ENCODE measurements at places on chromosomes 13 and 19. TPM values are rescaled to one million over a fixed set of nuclear protein-coding genes. Genes with fewer than 3 reads are reported as not detected.
A peak's percentile ranks its signal among the peaks of the same experiment; 100 is the strongest.

OR2Z1 gene
- total RNA-seq: not detected

VAV1 gene
- not detected for total RNA-seq

ZNF850 gene
- total RNA-seq: 7.5 TPM

CEACAM16 gene
- total RNA-seq: not detected

HIPK4 gene
- 0.53 TPM for total RNA-seq

DNA sequence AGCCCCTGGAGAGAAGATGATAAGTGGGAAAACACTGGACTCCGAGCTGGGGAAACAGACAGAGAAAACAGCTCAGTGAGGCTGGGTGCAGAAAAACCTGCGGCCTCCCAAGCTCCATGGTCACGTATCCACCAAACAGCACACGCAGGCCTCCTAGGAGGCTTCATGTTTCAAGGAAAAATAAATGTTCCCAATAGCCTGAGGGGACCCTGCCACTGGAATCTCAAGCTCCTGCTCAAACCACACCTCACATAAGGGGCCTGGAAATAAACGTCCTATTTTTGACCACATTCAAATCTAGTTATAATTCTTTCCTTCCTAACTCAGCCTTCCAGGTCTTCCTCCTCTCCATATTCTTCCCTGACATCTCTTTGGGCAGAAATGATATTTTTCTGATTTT, 225.7 kb downstream of the ABCC4 start:
- no peak overlapping the region for H3K27ac ChIP-seq
- peaks cover 8% of the 10 kb centered on the region for H3K36me3 ChIP-seq
- H3K4me1 ChIP-seq: peaks cover 18% of the 10 kb centered on the region
- no peak for DNase-seq
- H3K4me3 ChIP-seq: no peak overlapping the region

GRCh38 chr19:6739390-6739882, at the start of gene TRIP10:
Gene TRIP10, plus strand, starts transcription at chr19:6739680. Its CDS starts 82 bp downstream, at chr19:6739762.
- H3K27me3 ChIP-seq: no peaks in the 10 kb centered on the region
- DNase-seq: no peak
- peak within 1 kb of the TSS; percentile 97 for H3K27ac ChIP-seq
- H3K4me3 ChIP-seq: peak within 1 kb of the TSS; percentile 85
- H3K4me1 ChIP-seq: peaks cover 70% of the 10 kb centered on the region
- H3K36me3 ChIP-seq: peaks cover 14% of the 10 kb centered on the region

DNA sequence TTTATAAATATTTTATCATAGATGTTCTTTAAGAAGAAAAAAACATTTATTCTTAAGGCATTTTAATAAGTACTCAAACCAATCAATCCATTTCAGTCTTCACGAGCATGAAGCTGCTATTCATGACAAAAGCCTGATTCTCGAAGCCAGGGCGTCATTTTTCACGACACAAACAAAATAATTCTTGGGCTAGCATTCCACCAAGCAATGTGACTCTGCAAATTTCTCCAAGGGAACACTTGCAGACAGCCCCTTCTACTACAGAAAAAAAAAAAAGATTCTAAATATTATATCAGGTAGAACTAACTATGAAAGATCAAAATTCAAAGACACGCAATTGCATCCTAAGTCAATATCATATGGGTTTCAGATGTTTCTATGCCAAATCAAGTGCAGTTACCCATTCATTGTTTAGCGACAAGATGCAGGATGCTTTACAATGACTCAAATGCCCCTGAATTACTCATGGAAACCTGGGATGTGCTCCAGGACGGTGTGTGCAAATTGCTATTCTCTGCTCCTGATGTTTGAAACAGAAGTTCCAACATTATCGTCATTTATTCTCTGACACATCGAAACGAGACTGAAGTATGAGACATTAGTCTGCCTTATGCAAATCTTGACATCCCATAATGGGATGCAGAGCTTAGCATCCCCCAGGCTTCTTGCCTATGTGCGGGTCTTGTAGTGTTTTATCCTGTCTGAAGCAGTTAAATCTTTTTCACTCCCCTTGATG, 517.7 kb downstream of the MYO16 start:
- no peak overlapping the region for H3K4me3 ChIP-seq
- DNase-seq: no peak
- H3K27ac ChIP-seq: no peak overlapping the region
- H3K27me3 ChIP-seq: no peaks in the 10 kb centered on the region

- peaks cover 9% of the 10 kb centered on the region for H3K36me3 ChIP-seq
- DNase-seq: no peak
- peaks cover 9% of the 10 kb centered on the region for H3K4me1 ChIP-seq
- H3K27ac ChIP-seq: no peak overlapping the region
- H3K4me3 ChIP-seq: no peak overlapping the region
Measured at GRCh38 chr19:18344582-18344950, 4.2 kb downstream of the PGPEP1 start.

DNA sequence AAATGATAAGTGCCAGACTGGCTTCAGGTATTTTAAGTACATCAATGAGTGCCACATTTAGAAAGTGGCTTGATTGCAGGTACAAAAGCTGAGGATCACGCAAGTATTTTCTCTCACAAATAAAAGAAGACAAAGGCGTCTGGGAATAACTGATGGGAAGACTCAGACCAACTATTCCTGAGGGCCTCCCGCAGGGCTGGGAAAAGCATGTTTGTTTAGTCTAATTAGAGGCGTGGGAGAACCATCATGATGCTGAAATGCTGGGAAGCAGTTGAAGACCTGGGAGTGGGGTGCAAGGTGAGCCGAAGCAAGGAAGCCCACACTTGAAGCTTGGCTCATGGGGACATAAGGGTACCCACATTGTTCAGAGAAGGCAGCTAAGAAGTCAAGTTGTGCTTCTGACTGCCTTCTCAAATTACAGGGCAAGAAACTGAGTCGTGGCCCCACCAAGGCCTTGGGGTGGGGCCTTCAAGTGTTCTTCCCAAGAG, 536.0 kb downstream of the MYO16 start:
- H3K36me3 ChIP-seq: no peaks in the 10 kb centered on the region
- H3K4me1 ChIP-seq: peaks cover 13% of the 10 kb centered on the region
- no peak for DNase-seq
- H3K27ac ChIP-seq: no peak overlapping the region
- H3K27me3 ChIP-seq: no peaks in the 10 kb centered on the region

DNA sequence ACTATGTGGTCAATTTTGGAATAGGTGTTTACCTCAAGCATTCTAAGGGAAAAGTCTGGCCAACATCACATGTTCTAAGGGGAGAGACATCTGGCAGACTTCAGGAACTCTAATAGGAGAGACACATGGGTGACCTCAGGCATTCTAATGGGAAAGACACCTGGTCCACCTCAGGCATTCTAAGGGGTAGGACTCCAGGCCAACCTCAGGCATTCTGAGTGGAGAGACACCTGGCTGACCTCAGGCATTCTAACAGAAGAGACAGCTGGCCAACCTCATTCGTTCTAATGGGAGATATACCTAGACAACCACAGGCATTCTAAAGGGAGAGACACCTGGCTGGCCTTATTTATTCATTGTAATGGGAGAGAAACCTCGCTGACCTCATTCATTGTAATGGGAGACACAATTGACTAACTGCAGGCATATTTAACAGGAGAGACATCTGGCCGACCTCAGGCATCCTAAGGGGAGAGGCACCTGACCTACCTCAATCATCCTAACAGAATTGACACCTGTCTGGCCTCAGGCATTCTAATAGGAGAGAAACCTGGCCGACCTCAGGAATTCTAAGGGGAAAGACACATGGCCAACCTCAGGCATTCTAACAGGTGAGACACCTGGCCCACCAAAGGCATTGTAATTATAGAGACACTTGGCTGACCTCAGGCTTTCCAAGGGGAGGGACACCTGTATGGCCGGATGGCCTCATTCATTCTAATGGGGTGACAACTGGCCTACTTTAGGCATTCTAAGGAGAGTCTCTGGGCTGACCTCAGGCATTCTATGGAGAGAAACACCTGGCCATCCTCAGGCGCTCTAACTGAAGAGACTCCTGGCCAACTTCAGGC, 1346.8 kb downstream of the UQCRFS1 start:
- H3K27me3 ChIP-seq: no peaks in the 10 kb centered on the region
- no peak overlapping the region for H3K4me3 ChIP-seq
- H3K4me1 ChIP-seq: no peaks in the 10 kb centered on the region
- H3K27ac ChIP-seq: no peak overlapping the region

DNA sequence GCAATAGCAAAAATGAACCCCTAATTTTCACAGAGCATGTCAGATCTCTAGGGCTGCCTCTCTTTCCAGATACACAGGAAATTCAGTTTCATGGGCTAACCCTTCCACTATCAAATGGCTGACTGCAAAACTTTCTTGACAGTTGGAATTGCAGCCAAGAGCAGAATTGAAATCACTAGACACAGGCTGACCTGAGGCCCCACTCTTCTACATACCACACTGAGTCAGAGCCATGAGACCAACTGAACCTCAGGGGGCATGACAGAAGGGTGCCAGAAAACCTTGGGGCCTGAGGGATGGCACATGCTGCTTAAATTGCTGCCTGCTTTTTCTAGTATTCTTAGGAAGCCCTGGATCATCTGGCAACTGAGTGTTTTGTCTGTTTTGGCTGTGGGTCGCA, 1.7 kb upstream of the DLEU7 start:
- peak overlapping the region; percentile 77 for H3K27ac ChIP-seq
- peaks cover 3% of the 10 kb centered on the region for H3K27me3 ChIP-seq
- H3K4me1 ChIP-seq: peaks cover 36% of the 10 kb centered on the region
- no peak for DNase-seq
- no peaks in the 10 kb centered on the region for H3K36me3 ChIP-seq
- H3K4me3 ChIP-seq: no peak overlapping the region

GRCh38 chr13:78520425-78520824, 82.9 kb downstream of the POU4F1 start:
- no peak overlapping the region for H3K27ac ChIP-seq
- H3K4me1 ChIP-seq: no peaks in the 10 kb centered on the region
- H3K4me3 ChIP-seq: no peak overlapping the region
- no peak for DNase-seq

- H3K4me3 ChIP-seq: peak within 1 kb of the TSS; percentile 46
- peaks cover 32% of the 10 kb centered on the region for H3K4me1 ChIP-seq
- DNase-seq: no peak
- H3K36me3 ChIP-seq: peaks cover 1% of the 10 kb centered on the region
- H3K27me3 ChIP-seq: no peaks in the 10 kb centered on the region
Measured at GRCh38 chr13:41019011-41019487, at the start of gene ELF1. Gene ELF1, minus strand, starts transcription at chr13:41019316. Its CDS starts 37,262 bp downstream, at chr13:40982054.

DNA sequence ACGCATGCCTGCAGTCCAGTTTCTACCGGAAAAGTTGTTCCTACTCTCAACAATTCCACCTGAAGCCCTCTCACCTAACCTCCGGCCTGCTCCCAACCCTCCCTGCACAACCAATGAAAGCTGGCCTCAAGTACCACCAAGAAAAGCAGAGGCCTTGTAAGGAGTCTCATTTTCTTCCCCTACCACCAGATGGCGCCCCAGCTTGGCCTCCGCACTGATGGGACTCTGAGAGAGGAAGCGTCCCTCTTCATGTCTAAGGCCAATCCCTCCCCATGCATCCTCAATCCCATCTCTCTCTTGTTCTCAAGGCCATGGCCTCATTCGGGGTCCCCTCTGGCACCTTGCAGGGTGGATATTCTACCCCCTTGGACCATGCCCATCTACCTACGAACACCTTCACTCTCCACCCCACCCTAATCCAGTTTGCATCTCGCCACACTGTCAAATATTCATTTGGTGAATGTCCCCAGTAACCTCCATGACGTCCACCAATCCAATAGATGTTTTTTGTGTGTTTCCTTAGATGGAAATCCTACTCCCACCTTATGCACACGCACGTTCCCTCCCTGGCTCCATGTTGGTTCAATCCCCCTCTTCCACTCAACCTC, 412.8 kb downstream of the ZNF536 start:
- H3K27ac ChIP-seq: no peak overlapping the region
- no peaks in the 10 kb centered on the region for H3K4me1 ChIP-seq
- no peak for DNase-seq

DNA sequence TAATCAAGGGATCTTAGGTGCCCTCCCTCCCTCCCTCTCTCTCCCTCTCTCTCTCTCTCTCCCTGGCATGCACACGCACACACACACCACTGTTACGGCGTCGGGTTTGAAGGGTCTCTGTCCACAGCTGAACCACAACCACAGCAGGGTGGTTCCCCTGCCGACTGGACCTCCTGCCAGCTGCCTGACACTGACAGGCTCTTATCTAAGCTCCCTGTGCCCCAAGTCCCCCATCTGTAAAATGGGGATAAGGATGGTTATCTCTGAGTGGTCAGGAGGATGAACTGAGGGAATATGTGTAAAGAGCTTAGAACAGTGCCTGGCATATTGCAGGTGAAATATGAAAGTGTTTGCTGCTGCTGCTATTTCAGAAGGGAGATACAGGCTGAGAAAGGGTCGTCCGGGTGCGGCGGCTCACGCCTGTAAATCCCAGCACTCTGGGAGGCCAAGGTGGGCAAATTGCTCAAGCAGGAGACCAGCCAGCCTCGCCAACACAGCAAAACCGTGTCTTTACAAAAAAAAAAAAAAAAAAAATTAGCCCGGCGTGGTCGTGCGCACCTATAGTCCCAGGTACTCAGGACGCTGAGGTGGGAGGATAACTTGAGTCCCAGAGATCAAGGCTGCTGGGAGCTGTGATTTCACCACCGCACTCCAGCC, 852 bp upstream of the SHISA7 start:
- H3K4me1 ChIP-seq: peaks cover 14% of the 10 kb centered on the region
- H3K36me3 ChIP-seq: peaks cover 3% of the 10 kb centered on the region
- peaks cover 57% of the 10 kb centered on the region for H3K27me3 ChIP-seq

- DNase-seq: no peak
- peak overlapping the region; percentile 94 for H3K4me3 ChIP-seq
- peaks cover 36% of the 10 kb centered on the region for H3K4me1 ChIP-seq
- H3K36me3 ChIP-seq: peaks cover 4% of the 10 kb centered on the region
- peak overlapping the region; percentile 100 for H3K27ac ChIP-seq
Measured at GRCh38 chr19:5717215-5717935, 2.6 kb downstream of the LONP1 start.

GRCh38 chr19:31171936-31172335, 177.3 kb downstream of the TSHZ3 start:
- H3K4me1 ChIP-seq: no peaks in the 10 kb centered on the region
- H3K36me3 ChIP-seq: peaks cover 3% of the 10 kb centered on the region
- no peak for DNase-seq
- H3K27ac ChIP-seq: no peak overlapping the region
- peaks cover 3% of the 10 kb centered on the region for H3K27me3 ChIP-seq

DNA sequence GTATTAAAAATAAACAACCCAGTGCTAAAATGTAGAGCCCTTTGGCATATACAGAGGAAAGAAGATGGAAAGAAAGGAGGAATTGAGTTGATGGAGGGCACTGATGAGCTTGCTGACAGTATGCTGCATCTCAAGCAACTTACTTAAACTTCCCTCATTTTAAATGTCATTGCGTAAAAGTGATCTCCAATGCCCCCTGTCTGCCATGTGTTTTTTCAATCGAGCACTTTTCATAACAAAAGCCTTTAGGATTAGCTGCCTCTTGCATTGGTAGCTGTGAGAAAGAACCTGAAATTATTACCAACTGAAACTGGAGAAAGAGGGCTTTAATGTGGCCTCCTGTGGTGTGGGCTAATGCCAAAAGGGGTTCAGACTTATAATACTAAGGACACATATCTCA, 541.6 kb downstream of the SUCLA2 start:
- no peaks in the 10 kb centered on the region for H3K36me3 ChIP-seq
- no peak overlapping the region for H3K27ac ChIP-seq
- H3K4me1 ChIP-seq: peaks cover 11% of the 10 kb centered on the region

- H3K27ac ChIP-seq: peak overlapping the region; percentile 83
- peak overlapping the region; percentile 61 for H3K4me3 ChIP-seq
- peaks cover 22% of the 10 kb centered on the region for H3K4me1 ChIP-seq
Measured at GRCh38 chr13:59111751-59112171, 1052.0 kb downstream of the DIAPH3 start.

Measured in chondrocyte (in vitro differentiated cells).